IPS DF 6.9 (cell line): ENCODE measurements at places on chromosomes 3 and 15.
A peak's percentile ranks its signal among the peaks of the same experiment; 100 is the strongest.

DNA sequence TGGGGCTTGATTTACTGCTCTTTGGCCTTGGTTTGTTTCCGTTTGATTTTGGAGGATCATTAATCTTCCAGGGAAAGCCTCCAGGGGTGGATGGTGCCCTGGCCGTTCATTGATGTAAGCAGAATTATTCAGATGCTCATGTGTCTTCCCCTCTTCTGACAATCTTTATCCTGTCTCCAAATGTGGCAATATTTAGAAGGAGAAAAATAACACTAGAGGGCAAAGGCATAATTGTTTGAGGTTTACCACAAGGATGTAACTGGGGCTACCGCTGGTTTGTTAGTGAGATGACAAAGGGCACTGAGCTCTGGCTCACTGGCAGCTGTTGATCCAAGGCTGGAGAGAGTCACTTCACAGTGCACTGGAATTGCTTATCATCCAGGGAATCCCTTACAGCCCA, 18.2 kb upstream of the PLCL2 start:
- no peaks in the 10 kb centered on the region for H3K27me3 ChIP-seq
- no peaks in the 10 kb centered on the region for H3K36me3 ChIP-seq
- no peak overlapping the region for H3K27ac ChIP-seq

DNA sequence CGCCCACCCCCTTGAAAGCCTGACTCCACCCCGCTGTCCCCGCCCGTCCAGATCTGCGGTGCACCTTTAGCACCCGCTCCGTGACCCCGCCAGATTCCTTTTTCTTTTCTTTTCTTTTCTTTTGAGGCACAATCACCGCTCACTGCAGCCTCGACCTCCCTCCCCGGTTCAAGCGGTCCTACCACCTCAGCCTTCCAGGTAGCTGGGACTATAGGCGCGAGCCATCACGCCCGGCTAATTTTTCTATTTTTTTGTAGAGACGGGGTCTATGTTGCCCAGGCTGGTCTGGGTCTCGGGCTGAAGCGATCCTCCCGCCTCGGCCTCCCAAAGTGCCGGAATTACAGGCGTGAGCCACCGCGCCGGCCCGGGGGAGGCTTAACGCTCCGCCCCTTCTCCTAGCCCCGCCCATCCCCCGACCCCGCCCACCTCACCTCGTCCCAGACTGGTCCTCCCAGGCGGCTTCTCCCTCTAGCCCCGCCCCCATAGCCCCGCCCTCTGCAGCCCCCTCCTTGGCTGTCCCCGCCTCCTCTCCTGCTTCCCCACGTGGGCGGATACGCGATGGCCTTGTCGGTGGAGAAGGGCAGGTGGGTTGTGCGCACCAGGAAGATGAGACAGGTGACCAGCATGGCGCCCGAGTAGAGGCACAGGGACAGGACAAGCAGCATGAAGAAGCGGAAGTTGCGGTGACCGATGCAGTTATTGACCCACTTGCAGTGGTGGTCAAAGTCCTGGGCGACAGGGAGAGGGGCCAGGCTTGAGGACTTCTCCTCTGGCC, 3.2 kb downstream of the ZDHHC19 start:
- H3K4me1 ChIP-seq, result peaks cover 3% of the 10 kb centered on the region
- H3K4me3 ChIP-seq, result peak overlapping the region; percentile 45; the same call in 1 of the 2 replicates
- no peak for DNase-seq
- peaks cover 3% of the 10 kb centered on the region; the same call in 1 of the 2 replicates for H3K27me3 ChIP-seq
- no peak overlapping the region for H3K27ac ChIP-seq

DNA sequence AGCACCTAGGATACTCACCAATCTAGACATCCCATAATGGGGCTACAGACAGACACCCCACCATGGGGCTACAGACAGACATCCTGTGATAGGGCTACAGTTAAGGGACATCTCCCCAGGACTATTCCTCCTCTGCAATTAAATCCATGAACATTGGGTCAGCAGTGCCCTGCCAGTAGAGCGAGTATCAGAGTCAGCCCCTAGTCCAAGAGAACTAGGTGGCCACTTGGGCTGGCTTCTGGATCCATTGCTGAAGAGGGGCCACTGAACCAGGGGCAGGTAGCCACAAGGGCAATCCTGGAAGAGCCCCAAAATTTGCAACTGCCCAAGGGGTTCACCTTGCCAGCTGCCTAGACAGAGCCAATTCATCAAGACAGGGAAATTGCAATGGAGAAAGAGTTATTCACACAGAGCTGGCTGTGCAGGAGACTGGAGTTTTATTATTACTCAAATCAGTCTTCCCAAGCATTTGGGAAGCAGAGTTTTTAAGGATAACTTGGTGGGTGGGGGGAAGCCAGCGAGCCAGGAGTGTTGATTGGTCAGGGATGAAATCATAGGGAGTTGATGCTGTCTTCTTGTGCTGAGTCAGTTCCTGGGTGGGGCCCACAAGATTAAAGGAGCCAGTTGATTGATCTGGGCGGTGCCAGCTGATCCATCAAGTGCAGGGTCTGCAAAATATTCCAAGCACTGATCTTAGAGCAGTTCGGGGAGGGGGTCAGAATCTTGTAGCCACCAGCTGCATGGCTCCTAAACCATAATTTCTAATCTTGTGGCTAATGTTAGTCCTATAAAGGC, 170.2 kb upstream of the SMAD3 start:
- H3K4me3 ChIP-seq, result no peak overlapping the region
- H3K27ac ChIP-seq, result no peak overlapping the region
- no peaks in the 10 kb centered on the region for H3K4me1 ChIP-seq
- no peak for DNase-seq
- H3K27me3 ChIP-seq, result no peaks in the 10 kb centered on the region

DNA sequence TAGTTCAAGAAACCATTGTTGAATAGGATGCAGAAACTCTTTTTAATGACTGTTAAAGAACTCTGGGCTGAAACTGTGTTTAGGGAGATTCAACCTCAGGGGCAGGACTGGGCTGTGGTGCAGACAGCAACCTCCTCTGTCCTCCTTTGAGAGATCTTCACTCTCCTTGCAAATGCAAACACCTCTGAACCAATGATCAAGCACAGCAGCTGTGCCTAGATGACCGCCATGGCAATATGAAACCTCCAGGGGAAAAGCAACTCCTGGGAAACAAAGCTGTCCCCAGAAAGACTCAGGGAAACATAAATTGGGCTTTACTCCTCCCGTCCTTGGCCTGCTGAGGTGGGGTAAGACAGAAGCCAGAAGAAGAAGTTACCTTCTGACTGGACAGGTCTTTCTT, 52.6 kb downstream of the TBC1D2B start:
- no peaks in the 10 kb centered on the region for H3K4me1 ChIP-seq
- no peak overlapping the region for H3K4me3 ChIP-seq
- DNase-seq, result no peak

DNA sequence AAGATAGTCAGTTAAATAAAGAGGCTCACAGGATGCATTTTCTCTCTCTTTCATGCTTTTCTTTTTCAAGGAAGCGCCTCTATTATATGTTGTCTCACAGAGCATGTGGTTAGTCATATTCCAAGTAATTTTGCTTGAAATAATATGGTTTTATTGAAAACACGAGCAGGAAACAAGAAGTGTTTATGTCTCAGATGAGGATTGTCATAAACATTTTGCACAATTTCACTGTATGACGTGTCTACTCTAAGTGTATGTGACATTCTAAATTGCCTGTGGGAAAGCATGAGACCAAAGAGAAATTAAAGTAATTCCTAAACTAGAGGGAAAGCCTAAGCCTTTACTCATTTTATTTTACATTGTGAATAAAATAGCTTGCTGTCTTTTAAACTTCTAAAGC, 818.6 kb downstream of the EPHA3 start:
- DNase-seq, result no peak
- no peak overlapping the region for H3K4me3 ChIP-seq
- no peaks in the 10 kb centered on the region for H3K4me1 ChIP-seq
- no peaks in the 10 kb centered on the region for H3K36me3 ChIP-seq
- no peak overlapping the region for H3K27ac ChIP-seq

DNA sequence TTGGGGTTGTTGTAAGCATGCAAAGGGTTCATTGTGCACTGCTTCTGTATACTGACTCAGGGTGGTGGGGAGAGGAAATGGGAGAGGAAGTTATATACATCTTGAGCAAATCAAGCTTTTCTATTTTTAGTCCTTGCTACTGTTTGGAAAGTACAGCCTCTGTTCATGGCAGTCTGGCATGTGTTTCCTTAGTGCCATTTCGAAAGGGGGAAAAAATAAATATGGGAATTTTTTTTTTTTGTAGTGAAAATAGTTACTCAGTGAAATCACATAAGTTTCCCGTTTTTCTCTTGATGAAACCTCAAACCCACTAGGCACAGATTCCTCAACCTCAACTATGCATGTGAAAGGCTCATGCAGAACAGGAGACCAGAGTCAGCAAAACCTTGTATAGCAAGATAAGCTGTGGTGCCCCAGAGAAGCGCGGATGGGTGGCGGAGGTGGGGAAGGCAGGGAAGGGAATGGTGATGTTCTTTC, 353.3 kb downstream of the LPP start:
- no peaks in the 10 kb centered on the region for H3K4me1 ChIP-seq
- no peak overlapping the region for H3K4me3 ChIP-seq
- no peak overlapping the region for H3K27ac ChIP-seq
- no peak for DNase-seq
- H3K27me3 ChIP-seq, result no peaks in the 10 kb centered on the region
- H3K36me3 ChIP-seq, result no peaks in the 10 kb centered on the region

- DNase-seq, result no peak
- no peaks in the 10 kb centered on the region for H3K4me1 ChIP-seq
- no peaks in the 10 kb centered on the region for H3K27me3 ChIP-seq
These were observed 67.1 kb downstream of the ATP2B2 start for GRCh38 chr3:10437995-10438901.

DNA sequence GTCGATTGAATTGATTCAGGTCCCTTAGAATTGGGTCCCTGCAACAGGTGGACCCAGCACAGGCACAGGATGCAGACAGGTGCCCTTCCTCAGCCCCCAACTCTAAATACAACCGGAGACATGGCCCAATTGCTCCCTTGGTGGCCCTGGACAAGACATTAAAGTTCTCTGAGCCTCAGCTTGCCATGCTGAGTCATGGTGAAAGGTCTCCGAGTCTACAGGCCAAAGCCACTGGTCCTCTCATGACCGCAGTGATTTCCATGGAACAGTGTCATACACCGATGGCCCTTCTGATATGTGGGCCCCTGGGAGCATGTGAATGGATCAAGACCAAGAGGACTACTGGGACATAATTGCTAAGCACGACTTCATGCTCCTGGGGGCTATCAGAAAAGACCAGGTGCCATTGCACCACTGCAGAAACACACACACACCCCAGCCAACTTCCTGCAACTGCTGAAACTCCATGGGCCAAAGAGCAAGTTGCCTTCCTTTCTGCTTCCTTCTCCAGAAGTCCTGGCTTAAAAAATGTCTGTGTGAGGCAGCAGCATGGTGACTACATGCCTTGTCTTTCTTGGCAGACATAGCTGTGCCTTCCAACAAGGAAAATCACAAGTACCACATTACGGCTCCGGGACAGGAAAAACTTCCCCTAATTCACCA, 38.8 kb downstream of the TBC1D2B start:
- H3K4me1 ChIP-seq, result no peaks in the 10 kb centered on the region
- H3K4me3 ChIP-seq, result no peak overlapping the region
- no peaks in the 10 kb centered on the region for H3K36me3 ChIP-seq
- no peak for DNase-seq
- H3K27ac ChIP-seq, result no peak overlapping the region
- H3K27me3 ChIP-seq, result no peaks in the 10 kb centered on the region

DNA sequence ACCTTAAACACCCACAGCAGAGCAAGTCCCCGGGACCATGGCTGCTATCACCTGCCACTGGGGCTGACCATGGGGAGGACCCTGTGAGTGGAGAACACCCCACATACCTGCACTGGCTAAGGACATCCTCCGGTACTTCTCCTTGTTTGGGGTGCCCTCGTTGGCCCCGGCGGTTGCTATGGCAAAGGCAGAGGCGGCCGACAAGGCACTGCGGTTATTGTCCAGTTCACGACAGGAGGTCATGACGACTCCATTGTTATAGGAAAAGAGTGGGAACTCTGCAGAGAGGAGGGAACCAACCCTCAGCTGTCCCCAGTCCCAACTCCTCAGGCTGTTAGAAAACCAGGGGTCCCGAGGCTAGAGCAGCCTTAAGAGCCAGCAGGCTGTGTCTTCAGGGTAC, 54.8 kb upstream of the CTSH start:
- no peak overlapping the region for H3K4me3 ChIP-seq
- no peak for DNase-seq
- peaks cover 4% of the 10 kb centered on the region for H3K4me1 ChIP-seq
- H3K27ac ChIP-seq, result no peak overlapping the region
- no peaks in the 10 kb centered on the region for H3K36me3 ChIP-seq
- H3K27me3 ChIP-seq, result no peaks in the 10 kb centered on the region

DNA sequence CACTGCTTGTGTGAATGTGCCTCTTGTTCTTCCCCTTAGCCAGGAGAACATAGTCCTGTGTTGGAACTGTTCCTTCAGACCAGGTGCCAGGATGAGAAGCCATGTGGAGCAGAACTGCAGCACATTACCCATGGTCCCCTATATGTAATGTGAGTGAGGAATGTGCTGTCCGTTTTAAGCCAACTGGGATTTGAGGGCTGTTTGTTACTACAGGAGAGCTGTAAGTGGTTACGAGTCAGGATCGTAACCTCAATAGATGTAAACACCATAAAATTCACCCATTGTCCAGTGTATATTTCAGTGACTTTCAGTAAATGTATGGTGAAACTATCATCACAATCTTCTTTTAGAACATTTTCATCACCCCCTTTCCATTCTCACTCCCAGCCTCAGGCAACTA, 10.1 kb upstream of the SCAP start:
- no peaks in the 10 kb centered on the region for H3K36me3 ChIP-seq
- no peaks in the 10 kb centered on the region for H3K27me3 ChIP-seq
- no peak for DNase-seq

DNA sequence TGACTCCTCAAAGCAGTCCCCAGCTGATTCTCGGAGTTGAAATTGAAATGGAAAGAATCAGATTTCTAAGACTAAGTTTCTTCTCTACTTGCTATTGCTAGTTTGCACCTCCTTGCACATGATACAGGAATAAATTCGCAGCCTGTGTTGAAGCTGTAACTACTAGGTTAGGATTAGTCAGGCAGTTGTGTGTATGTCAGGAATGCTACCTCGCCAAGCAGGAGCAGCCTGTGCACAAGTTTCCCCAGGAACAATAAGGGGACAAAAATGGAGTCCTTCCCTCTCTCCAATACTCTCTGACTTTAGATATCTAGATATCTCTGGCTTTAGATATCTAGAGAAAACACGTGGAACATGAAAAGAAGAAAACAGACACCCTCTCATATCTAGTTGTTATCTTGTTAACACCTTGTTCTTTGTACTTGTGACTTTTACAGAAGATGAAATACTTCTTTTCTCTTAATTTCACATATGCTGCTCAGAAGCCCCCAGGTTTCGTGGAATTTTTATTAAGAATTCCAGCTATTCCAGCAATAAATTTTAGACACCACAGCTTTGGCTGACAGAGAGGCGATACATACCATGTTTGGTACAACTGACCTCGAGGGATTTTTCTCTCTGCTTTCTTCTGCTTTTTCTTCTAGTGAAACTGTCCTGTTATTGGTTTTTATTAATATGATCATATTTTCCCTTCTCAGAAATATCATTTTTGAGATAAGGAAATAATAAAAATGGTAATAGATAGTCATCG, 56.1 kb upstream of the CMSS1 start:
- H3K27ac ChIP-seq, result no peak overlapping the region
- H3K4me1 ChIP-seq, result no peaks in the 10 kb centered on the region
- no peaks in the 10 kb centered on the region for H3K36me3 ChIP-seq
- H3K4me3 ChIP-seq, result no peak overlapping the region
- H3K27me3 ChIP-seq, result no peaks in the 10 kb centered on the region

- peaks cover 53% of the 10 kb centered on the region for H3K27me3 ChIP-seq
- no peak for DNase-seq
- H3K4me3 ChIP-seq, result peak within 1 kb of the TSS; percentile 25; the same call in 1 of the 2 replicates
These were observed at the start of gene OCA2 for GRCh38 chr15:28098766-28099554. Gene OCA2, minus strand, starts transcription at chr15:28099315. Its CDS starts 17,441 bp downstream, at chr15:28081874.

GRCh38 chr3:128875556-128876120, 3.8 kb upstream of the ACAD9 start:
- H3K4me3 ChIP-seq, result no peak overlapping the region
- peak; percentile 33 for DNase-seq
- no peaks in the 10 kb centered on the region for H3K36me3 ChIP-seq
- peaks cover 1% of the 10 kb centered on the region; the same call in 1 of the 2 replicates for H3K4me1 ChIP-seq
- H3K27me3 ChIP-seq, result no peaks in the 10 kb centered on the region
